HT1080 (cell line): ENCODE measurements at places on chromosomes 7 and 10.

- no peak for DNase-seq
Measured at GRCh38 chr7:121099572-121099971, 111.1 kb downstream of the CPED1 start.

DNA sequence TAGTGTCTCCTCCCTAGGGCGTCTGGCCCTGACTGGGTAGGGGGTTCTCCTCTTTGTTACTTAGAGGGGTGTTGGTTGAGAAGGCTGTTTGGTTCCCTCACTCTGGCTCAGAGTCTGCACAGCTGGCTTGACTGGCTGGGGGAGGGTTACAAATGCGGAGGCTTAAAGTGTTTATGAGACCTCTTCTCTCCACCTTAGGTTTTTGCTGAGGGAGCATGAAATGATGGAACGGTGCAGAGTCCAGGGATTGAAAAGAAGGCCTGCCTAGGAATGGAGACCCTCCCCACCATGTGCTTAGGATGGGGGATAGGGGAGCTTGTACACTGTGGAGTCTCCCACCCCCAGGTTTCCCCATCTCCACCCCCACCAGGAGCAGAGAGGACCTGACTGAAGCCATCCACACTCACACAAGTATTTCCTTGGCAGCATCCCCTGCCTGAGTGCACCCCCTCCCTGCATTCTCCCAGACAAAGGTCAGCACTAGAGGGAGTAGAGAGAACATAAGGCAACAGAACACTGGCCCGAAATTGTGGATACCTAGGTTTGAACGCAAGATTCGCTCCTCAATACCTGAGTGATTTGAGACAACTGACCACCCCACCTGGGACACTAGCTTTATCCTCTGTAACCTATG lies 1.7 kb upstream of the LDB1 start:
- no peak for DNase-seq

- no peak for DNase-seq
Measured at GRCh38 chr7:23285657-23286646, 13.2 kb upstream of the MALSU1 start.

GRCh38 chr7:80724249-80724871 lies 85.9 kb downstream of the CD36 start:
- DNase-seq: no peak

DNA sequence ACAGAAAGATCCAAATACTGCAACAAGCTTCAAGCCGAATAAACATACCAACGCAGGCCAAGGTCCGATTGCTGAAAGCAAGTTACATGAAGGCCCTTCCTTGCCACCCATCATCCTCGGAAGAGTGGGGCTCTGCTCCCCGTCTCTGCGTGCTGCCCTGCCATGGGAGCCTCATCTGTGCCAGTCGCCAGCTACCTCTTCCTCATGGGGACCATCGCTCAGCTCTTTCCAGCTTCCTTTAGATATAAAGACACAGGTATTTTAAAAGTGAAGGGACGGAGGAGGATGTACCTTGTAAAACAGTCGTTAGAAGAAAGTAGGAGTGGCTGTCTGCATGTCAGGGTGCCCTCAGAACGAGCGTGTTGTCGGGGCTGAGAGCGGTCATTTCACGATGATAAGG lies 114.9 kb downstream of the INPP5A start:
- no peak for DNase-seq

GRCh38 chr7:51256209-51256781 lies 60.3 kb downstream of the COBL start:
- no peak for DNase-seq

DNA sequence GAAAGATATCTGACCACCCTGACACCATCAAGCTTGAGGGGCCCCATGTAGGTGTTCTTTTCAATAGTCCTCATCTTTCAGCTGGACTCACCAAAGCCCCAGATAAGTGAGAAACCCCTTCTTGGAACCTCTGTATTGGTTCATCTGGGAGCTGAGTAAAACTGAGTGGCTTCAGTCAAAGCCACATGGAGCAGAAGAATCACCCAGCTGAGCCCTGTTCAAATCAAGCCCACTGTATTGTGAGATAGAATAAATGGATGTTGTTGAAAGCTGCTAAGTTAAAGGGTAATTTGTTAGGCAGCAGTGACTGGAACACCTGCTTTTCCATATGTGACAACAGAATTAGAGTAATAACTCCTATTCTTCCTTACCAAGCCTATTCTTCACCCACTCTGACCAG lies 64.8 kb upstream of the SDK1 start:
- DNase-seq: no peak

DNA sequence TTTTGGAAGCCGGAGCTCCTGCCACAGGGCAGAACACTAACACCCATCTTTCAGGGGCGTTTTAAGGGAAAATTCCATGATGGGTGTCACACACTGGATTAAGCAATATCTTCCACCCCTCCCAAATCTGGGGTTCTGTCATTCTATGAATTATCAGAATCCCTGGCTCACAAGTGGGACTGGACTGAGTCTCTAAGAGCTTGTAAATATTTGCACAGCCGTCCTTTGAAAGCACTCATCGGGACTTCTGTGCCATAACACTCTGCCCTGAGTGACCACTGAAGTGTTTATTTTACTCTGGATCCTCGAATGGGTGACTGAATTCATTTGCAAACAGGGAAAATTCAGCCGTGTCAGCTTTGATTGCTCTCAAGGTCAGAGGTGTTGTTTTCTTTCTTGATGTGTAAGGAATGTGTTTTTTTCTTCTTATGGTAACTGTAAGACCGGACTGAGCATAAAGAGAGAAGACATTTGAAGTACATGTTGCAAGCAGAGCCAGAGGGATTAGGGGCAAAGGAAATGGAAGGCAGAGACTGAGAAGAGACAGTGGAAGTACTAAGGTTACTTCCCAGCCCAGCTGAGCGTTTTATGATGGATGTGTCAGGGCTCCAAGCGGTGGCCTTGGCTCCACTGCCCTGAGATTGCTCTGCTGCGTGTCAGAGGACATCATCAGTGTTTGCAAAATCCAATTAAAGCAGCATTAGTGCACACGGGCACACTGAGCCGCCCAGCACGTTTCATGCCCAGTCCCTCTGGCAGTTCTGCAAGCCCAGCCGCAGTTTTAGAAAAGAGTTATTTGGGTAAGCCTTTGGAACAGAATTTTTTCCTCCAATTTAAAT lies 17.7 kb upstream of the GTPBP4 start:
- DNase-seq: no peak

GRCh38 chr7:93211228-93211818 lies 14.9 kb downstream of the HEPACAM2 start:
- no peak for DNase-seq

DNA sequence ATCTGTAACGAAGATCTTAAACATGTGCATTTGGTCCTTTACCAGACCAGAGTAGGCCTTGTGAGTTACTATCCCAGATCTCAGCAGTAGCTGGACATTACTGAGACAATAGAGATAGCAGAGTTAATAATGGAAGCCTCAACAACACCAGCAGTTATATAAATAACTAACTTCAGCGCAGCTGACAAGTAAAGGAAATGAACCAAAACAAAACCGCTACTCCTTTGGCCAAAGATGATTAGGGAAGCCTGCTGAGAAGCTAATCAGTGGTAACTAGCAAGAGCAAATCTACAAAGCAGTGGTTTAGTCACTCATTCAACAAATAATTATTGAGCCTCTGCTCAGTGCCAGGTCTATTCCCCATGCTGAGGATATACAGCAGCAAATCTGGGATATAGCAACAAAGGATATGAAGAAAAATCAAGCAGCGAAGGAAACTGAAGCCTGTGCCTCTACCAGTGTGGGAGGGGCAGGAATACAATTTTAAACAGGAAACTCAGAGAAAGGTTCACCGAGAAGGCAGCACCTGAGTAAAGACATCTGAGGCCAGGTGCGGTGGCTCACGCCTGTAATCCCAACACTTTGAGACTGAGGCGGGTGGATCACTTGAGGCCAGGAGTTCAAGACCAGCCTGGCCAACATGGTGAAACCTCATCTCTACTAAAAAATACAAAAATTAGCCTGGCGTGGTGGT lies 103.6 kb downstream of the ELMO1 start:
- no peak for DNase-seq

DNA sequence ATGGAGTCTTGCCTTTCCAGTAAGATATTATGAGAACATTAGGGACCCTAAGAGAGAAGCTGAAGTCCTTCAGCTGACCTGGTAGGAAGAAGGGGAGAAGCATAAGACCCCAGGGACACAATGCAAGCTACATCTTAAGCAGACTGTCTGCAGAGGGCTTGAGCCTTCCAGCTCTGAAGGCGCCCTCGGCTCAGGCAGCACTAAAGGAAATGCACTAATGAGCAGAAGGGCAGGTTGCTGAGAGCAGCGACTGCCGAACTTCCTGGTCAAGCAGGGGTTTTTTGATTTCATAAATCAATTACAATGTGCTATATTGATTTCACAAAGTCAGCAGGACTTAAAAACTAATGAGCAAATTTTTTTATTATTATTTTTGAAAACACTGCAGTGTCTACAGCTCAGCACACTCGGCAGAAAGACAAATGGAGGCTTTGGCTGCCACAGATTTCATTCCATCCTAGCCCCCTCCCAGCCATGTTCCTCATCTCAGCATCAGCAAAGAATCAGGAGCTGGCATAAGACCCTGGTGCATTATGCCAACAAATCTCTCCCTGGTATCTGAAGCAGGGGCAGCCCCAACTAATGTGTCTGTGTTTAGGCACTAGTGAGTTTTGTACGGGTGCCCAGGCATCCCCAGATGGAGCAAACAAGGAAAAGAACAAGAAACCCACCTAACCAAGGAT lies 57.1 kb downstream of the LRRTM3 start:
- DNase-seq: no peak

- no peak for DNase-seq
Measured at GRCh38 chr7:135770139-135770710, 21.6 kb upstream of the FAM180A start.

GRCh38 chr10:117240621-117241529 lies at the start of gene SLC18A2:
SLC18A2 (plus strand) TSS chr10:117241114; CDS start chr10:117241694, 580 bp downstream.
- no peak for DNase-seq
